ENCODE measurements at places on chromosomes 16 and 17. TPM values are rescaled to one million over a fixed set of nuclear protein-coding genes. Genes with fewer than 3 reads are reported as not detected.
A peak's percentile ranks its signal among the peaks of the same experiment; 100 is the strongest.

DNA sequence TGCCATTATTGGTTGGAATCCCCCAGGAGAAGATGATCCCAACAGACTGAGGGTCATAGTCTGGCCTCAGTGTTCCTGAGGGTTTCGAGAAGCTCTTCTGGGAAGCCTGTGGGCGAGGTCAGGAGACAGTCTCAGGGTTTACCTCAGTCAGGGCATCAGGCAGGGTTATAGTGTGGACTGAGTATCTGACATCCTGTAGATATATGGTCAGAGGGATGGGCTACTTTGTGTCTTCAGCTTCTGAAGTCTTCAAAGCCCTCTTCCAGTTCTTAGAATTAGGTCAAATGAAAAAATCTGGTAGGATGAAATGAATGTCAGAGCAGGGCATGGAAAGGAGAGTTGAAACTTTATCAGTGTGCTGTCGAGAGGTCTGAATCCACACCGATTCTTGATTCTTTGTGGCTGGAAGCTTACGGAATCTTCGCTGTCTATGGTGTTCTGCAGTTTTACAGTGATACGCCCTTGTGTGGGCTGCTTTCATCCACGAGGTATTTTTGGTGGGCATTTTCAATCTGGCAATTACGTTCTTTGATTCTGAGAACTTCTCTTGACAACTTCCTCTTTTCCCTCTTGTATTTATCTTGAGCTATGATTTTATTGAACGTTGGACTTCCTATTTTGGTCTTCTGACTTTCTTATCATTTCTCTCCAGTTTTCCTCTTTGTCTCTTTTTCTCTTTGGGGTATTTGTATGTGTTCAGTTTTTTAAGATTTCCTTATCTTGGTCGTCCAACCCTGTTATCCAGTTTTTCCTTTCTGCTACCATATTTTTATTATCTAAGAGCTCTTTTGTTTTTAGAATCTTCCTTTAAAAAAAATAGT is 30.4 kb downstream of the BPTF start:
- no peak for DNase-seq

DNA sequence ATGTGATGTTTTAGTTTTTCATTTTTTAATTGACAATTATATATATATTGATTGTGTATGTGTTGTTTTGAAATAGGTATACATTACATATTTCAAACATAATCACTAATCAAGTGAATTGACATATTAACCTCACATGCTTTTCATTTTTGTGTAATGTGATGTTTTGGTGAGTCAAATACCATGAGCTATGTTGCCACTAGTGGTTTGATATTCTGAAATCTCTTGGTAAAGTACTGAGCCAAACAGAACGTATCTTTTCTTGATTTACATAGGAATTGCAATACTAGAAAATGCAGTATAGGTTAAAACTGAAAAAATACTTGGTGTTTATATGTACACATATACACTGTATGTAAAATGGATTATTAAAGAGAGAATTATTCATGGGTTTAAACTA is 65.2 kb upstream of the SIAH1 start:
- no peak for DNase-seq

DNA sequence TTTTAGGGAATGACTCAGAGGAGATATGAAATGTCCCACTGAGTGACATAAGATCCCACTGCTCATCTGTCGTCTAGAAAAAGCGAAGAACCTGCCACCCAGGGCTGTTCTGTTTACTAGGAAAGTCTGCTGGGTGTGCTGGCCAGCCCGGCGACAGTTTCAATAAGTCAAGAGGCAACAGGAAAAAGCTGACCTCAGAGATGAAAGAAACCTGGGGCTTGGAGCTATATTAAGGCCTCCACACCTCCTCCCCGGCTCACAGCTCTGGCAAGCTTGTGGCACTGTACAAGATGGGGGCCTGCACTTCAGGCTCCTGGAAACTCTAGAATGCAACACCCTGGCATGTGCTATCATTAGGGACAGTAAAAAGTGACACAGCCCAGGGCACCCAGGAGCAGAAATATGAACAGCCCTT is 10.6 kb downstream of the ZFHX3 start:
- no peak for DNase-seq

Gene SLC9A5
- polyA plus RNA-seq, result 0.18 TPM

Gene KRT40
- polyA plus RNA-seq, result not detected

GRCh38 chr17:6386041-6386630 is 48.8 kb downstream of the AIPL1 start:
- DNase-seq, result no peak

DNA sequence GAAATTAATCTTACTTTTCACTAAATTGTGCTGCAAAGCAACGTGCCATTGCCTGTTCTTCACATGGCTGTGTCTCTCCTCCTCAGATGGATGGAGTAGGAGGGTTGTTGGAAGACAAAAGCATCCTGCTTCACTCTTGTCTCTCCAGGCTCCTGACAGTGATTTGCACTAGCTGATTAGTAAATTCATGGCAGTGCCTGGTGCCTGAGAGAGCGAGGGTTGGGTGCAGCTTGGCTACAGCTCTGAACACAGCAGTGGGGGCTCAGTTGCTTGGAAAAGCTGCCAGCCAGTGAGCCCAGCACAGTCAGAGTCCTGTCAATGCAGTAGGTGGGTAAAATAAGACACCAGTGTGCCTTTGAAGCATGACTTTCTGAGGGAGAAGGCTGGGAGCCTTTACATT is 37.4 kb downstream of the CDH13 start:
- DNase-seq, result no peak

Gene SECTM1
- 3.2 TPM for polyA plus RNA-seq

Gene KCTD19
- polyA plus RNA-seq, result not detected

- peak; percentile 79 for DNase-seq
Measured at GRCh38 chr17:143785-144281, 6.5 kb downstream of the SCGB1C2 start.

DNA sequence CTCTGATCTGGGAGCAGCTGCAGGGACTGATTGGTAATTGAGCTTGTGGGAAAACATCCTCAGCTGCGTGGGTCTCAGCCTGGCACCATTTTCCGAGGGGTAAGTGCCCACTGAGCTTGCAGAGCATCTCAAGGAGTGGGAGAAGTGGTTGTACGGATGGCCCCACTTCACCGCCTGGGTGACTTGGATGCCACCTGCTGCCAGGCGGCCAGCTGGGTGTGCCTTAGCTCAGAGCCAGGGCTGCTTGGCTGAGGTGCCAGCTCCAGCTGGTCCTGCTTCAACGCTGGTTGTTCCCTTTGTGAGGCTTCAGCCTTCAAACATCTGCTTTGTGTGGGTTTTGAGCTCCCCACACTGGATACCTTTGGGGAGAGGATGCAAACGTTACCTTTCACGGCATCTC is 482.7 kb upstream of the EEF2KMT start:
- DNase-seq, result no peak

Gene PRAC2
- not detected for polyA plus RNA-seq

GRCh38 chr17:77072670-77073069 is 68.1 kb upstream of the SEC14L1 start:
- DNase-seq, result no peak

- no peak for DNase-seq
Measured at GRCh38 chr17:32558997-32559650, 72.3 kb downstream of the CDK5R1 start.

DNA sequence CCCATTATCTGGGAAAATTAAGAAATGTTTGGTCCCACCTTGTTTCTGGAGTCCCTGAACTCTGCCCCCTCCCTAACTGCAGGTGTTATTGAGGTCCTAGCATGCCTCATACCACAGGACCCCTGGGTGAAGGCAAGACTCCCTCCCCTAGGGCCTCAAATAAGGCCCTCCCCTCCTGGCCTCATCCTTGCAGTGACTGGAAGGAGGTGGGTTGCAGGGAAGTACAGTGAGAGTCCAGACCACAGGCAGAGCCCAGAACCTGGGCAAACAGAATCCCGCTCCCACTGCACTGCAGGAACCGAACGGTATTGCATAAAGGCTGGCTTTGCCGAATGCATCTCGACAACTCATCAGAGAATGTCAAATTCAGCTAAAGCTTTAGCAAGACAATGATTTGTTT is 126.6 kb downstream of the ASIC2 start:
- DNase-seq, result no peak

Gene MYO15B
- 2.3 TPM for polyA plus RNA-seq

DNA sequence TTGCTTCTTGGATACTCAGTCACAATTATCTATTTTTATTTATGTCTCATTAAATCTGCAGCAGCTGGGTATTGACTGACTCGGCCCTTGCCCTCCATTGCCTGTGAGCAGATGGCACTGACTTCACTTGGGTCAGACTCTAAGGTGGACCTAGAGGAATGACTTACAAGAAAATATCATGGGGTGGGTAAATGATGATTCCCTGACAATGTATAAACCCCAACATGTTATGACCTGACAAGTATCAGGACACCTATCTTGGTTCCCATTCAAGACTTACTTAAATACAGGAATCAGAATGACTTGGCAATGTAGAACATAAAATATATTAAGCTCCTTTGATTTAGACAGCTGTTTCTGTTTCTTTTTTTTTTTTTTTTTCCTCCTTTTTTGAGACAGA is 953.5 kb downstream of the CDH11 start:
- DNase-seq, result no peak

DNA sequence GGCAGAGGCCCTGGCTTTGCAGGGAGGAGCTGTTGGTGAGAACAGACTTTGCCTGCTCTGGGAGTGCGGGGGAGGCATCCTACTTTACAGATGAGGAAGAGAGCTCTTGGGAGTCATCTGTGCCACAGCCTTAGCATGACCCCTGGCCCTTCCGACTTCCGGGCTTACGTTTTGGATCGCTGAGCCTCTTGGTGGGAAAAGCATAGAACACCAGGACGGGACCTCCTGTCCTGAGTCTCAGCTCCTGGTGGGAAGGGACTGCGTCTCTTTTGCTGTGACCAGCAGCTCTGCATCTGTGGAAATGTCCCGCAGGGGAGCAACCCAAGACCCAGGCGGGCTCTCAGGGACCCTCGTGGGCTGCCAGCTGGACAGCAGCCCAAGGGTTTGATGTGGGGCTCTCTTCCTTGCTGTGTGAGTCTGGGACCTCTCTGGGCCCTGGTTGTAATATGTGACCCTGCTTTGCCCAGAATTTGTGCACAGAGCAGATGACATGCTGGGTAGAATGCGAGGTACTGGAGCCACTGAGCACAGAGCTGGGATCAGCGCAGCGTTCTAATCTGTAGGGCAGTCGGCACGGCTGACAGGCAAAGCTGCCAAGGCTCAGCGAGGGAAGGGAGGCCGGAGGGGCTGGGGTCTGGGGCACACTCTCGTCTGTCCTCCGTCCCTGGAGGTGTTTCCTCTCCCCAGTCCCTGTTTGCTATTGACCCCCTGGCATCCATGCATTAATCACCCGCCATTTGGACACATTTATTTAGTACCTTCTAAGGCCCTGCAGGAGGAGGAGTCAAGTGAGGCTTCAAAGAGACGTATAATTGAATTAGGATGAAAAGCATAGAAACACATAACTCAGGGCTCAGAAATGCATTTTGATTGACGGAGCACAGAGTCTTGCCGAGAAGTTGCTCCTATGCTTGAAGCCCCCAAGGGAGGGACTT is 64.0 kb downstream of the NT5M start:
- no peak for DNase-seq

- DNase-seq, result no peak
Measured at GRCh38 chr17:55284001-55284884, 19.5 kb downstream of the HLF start.

Gene EME1
- polyA plus RNA-seq, result not detected

DNA sequence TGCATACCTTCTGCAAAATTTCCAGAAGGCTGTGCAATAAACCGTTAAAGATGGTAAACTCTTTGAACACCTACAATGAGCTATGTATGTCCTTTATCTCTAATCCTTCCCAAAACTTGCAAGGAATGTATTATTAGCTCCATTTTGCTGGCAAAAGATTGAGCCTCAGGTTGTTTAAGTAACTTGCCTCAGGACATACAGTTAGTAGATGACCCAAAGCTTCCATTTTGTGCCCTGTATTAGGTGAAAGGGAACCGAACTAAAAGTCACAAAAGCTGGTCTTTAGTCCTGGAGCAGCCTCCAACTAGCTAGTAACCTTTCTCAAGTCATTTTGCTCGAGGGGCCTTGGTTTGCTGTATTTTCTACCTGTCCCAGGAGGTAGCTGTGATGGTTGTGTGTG is 4.3 kb downstream of the ADGRG3 start:
- no peak for DNase-seq

DNA sequence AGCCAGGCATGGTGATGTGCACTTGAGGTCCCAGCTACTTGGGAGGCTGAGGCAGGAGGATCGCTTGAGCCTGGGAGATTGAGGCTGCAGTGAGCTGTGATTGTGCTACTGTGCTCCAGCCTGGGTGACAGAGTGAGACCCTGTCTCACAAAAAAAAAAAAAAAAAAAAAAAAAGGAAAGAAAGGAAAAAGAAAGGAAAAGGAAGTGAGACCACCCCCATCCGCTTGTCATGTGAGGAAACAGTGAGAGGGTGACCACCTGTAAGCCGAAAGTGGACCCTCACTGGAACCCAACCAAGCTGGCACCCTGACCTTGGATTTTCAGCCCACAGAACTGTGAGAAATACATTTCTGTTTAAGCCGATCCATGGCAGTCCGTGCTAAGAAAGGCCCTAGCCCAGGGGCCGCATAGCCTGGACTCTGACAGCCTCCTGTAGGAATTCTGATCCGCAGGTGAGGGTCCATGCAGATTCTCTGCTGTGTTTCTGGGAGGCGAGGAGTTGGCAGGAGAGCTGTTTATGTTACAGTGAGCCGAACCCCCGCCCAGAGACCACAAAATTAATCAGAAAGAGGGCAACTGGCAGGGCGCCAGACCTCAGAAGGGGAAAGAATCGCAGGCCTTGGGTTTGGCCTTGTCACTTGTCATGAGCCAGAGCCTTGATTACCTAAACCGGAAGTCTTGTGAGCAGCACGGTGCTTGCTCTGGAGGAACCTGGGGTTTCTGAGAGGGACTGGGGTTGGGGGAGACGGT is 945 bp downstream of the SGSH start:
- DNase-seq, result peak; percentile 81

DNA sequence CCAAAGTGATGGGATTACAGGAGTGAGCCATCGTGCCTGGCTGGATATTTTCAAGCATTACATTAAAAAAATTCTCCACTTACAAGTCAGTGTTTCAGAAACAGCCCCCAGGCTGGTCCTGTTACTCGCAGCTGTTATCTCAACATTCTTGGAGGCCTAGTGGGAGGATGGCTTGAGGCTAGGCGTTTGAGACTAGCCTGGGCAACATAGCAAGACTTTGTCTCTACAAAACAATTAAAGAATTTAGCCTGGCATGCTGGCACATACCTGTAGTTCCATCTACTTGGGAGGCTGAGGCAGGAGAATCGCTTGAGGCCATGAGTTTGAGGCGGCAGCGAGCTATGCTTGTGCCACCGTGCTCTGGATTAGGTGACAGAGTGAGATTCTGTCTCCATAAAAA is 26.5 kb upstream of the SPNS3 start:
- no peak for DNase-seq

- DNase-seq, result no peak
Measured at GRCh38 chr17:78418326-78419026, 40.0 kb downstream of the PGS1 start.

Gene PPP1R27
- polyA plus RNA-seq, result not detected

- DNase-seq, result no peak
Measured at GRCh38 chr17:58052945-58053715, 30.1 kb upstream of the DYNLL2 start.

Gene TMEM204
- 186 TPM for polyA plus RNA-seq

GRCh38 chr16:15524966-15525365 is 90.6 kb downstream of the BMERB1 start:
- DNase-seq, result no peak

Measured in naive thymus-derived CD4-positive, alpha-beta T cell (primary cell).